Bronchial epithelial cell (primary cell): ENCODE measurements at places on chromosomes 4 and X. TPM values are rescaled to one million over a fixed set of nuclear protein-coding genes. Genes with fewer than 3 reads are reported as not detected.

DNA sequence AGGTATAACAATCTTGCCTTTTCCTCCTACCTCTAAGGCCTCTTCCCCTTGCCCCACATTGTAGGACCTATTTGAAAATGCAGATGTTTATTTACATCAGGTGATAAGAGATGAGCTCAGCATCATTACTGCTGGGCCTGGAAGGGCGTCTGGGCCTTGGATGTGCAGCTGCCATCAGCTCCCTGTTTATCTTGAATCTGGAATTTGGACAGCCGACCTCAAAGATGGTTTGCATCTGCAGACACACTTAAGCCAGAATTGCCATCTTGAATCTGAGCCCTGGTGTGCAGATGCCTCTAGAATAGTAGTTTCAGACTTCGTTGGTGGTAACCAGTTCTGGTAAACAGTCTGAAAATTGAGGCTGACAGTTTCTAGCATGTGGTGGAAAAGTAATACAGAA is 59.0 kb downstream of the FAM193A start:
- no peak for DNase-seq

DNA sequence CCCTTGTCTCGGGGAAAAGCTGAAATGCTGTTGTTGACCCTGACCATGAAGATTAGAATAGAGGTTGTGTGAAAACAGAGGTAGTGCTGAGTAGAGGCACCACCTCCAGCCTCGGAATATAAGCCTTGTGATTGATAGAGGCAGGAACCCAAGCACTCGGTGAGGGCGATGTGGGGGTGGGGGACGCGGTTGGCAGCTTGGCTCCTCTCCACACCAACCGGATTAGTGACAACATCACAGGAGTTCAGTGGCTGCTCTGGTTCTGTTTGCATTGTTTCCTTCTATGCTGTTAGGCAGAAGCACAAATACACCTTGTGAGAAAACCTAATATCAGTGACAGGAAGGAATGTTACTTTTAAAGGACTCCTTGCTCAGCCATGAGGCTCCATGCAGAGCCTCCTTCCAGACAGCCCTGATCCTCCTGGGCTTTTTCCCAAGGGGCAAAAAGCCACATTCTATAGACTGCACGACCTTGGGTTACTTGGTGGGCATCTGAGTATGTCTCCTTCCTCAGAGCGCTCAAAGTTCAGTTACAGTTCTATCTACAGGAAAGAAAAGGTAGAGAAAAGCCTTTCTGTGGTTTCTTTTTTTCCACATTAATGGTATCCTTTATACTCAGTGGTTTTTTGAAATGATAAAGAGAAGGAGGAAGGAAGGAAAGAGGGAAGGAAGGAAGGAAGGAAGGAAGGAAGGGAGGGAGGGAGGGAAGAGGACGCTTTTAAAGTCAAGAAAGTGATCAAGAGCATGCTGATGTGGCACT is 150.4 kb upstream of the NOCT start:
- no peak for DNase-seq

- no peak for DNase-seq
Observed at GRCh38 chr4:47415719-47416118, 47.8 kb downstream of the COMMD8 start.

GRCh38 chr4:10765386-10765785 is 80.8 kb upstream of the CLNK start:
- DNase-seq = no peak

GRCh38 chr4:43380093-43380492 is 487.6 kb downstream of the GRXCR1 start:
- no peak for DNase-seq

- DNase-seq = peak; percentile 39
Observed at GRCh38 chrX:74231625-74232024, 72.4 kb upstream of the ZCCHC13 start.

DNA sequence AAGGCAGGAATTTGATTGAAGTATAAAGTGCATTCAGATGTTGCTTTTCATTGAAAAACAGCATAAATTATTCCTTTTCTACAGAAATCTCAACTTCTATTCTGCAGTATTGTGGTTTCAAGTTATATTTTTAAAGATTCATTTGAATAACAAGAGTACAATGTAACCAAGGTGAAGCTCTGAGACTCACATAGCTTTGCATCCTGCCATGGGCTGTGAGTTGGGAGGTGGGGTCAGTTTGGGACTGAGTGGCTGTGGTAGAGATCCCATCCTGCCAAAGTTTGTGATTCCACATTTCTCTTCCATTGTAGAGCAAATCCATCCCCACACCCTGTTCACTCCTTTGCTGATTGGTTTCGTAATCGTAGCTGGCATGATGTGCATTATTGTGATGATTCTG is 69.2 kb downstream of the KIT start:
- no peak for DNase-seq

DNA sequence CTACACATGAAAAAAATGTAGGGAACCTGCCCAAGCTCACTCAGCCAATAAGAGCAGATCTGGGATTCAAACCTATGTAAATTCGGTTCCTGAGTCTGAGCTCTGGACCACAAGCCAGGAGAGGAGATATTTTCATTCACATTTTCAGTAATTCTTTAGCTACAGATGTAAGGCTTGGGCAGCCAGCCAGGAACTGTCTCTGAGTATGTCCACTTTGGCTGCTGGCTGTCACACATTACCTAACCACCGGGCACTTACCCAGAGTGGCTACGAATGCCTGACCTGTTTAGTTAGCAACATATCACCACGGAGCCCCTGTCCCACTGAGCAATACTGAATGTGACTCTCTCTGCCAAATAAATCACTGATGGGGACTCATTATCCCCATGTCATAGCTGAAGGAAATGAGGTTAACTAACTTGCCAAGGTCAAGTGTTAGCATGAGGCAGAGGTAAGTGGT is 15.3 kb downstream of the USP46 start:
- DNase-seq = peak; percentile 29

FAT1 gene
- total RNA-seq = 237 and 301 TPM in 2 replicates

KCTD8 gene
- under 0.01 TPM in 1 of 2 replicates, not detected in the other for total RNA-seq

GRCh38 chr4:125663896-125664767 is 349.4 kb downstream of the FAT4 start:
- no peak for DNase-seq

GRCh38 chrX:135581496-135581895 is 61.0 kb downstream of the INTS6L start:
- DNase-seq = peak; percentile 56

DNA sequence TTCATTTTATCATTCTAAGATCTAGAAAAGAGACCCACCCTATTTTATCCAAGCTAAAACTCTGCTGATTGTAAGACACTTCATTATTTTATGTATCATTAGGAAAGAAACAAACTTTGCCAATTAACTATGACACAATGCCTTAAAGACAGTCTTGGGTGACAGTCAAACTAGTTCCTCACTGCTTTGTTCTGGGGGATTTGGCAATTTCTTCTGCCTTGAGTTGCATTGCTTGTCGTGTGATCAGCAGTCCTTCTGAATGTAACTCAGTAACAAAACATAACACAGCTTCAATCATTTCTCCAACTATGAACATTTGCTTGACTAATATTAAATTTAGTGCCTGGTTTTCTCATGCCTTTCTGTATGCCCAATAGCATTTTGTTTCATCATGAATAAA is 577.9 kb upstream of the DIPK2B start:
- DNase-seq = no peak

ZNF711 gene
- total RNA-seq = 2.6 and 3.1 TPM in 2 replicates

DDIT4L gene
- total RNA-seq = 0.26 TPM in 2 replicates

PRDM5 gene
- total RNA-seq = 8.4 and 9.0 TPM in 2 replicates

RTL3 gene
- total RNA-seq = not detected in 2 replicates

GAGE12F gene
- total RNA-seq = not detected in 2 replicates
